ENCODE measurements at places on chromosomes 3 and 15.
A peak's percentile ranks its signal among the peaks of the same experiment; 100 is the strongest.

DNA sequence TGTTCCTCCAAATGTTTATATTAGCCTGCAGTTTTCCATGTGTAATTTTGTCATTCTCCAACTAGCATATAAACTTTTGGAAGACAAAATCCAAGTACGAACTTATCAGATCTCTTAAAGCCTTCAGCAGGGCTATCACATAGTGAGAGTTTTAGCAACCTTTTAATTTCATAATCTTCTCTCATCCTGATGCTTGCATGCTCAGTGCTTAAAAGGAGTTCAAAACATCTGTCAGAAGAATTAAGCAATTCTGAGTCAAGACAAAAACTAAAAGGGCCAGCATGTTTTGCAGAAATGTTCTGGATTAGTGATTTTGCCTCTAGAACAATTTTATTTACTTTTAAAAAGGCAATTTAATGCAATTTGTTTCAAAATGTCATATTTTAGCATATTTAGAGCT is 73.4 kb upstream of the SLC2A2 start:
- no peak for DNase-seq

DNA sequence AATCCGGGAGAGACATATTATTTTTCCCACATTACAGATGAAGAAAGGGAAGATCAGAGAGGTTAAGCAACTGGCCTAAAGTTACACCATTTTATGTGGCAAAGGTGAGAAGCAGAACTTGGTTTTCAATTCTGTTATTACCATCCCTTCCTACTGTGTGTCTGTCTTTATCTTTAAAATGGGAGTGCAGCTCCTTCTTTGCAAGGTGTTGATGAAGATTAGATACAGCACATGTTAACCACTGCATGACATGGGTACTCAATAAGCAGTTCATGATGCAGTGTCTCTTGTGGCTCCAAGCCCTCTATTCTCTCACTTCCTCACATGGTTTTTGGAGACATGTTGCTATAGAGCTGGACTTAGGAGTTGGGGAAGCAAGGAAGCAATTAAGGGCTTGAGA is 23.1 kb upstream of the TBC1D21 start:
- DNase-seq = no peak

DNA sequence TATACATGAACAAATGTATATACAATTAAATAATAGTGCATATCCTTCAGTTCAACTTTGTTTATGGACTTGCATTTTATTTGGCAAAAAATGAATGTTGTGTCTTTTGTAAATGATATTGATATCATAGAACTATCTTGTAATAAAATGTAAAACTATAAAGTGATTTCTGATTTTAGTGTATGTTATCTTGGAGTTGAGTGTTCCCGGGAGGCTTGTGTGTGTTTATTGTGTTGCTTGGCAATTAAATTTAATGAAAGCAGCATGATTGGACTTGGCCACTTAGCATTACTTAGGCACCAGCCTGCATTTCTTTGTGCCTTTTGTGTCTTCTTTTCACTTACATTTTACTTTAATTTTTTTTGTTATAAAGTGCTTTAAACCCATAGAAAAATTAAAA is 10.6 kb downstream of the ARHGEF26 start:
- DNase-seq = no peak

DNA sequence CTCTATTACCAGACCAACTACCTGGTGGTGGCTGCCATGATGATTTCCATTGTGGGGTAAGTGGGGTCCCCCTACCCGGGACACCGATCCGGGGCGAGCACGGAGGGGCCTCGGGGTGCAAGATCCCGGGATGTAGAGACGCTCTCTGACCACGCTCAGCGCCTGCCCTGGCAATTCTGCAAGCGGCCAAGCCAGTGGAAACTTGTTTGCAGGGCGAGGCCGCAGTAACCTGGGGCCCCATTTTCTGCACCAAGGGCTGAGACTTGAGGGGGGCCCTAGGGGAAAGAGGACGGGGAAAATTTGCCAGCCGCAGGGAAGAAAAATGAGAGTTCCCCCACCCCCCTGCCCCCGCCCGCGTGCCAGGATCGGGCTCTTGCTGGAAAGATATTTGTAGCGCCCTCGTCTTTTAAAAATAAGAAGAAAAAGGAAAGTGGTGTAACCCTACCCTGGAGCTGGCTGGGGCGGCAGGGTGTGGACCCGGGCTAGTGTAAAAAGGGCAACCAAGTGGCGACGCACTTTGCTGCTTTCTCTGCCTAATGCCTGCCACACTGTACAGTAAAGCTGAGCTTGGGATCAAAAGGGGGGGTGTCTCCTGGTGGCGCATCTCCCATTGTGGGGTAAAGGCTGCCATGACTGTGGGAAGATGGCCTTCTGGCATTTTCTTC is 563 bp downstream of the ARL6IP5 start:
- peak; percentile 24 for DNase-seq

GRCh38 chr15:29883126-29883525 is 60.9 kb upstream of the TJP1 start:
- no peak for DNase-seq

- no peak for DNase-seq
Observed at GRCh38 chr15:59751552-59752413, 62.7 kb upstream of the BNIP2 start.

DNA sequence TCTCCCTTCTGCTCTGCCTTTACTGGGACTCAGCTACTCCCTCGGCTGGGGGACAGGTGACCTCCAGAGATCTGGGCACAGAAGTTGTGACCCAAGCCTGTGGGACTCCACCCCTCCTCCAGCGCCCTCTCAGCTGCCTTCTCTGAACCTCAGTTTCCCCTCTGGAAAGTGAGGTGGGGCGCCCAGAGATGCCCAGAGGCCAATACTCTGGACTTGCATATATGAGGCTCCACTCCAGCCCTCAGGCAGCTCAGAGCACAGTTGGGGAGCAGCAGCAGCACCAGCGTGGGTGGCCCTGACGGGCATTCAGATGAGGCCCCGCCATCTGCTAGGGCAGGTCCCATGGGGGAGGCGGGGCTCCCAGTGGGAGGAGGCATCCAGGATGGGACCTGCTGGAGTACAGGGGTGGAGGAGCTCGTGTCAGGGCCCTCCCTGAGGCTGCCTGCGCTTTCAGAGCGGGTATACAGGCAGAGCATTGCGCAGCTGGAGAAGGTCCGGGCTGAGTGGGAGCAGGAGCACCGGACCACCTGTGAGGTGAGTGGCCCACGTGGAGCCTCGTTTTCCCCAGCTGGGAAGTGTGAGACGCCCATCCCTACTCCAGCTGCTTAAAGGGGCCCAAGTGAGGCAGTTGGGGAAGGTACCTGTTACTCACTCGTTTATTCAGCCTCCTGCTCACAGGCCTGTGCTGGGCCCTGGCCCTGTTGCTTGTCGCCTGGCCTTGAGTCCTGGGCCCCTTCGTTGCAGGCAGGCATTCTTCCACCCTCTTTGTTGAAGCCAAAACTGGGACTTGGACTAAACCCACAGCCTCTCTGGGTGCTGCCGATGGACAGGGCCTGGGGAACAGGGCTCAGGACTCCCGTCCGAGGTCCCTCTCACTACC is 35.4 kb downstream of the PSTPIP1 start:
- DNase-seq = no peak

Data from glutamatergic neuron (in vitro differentiated cells).